ENCODE measurements at places on chromosomes 16 and 17.
A peak's percentile ranks its signal among the peaks of the same experiment; 100 is the strongest.

DNA sequence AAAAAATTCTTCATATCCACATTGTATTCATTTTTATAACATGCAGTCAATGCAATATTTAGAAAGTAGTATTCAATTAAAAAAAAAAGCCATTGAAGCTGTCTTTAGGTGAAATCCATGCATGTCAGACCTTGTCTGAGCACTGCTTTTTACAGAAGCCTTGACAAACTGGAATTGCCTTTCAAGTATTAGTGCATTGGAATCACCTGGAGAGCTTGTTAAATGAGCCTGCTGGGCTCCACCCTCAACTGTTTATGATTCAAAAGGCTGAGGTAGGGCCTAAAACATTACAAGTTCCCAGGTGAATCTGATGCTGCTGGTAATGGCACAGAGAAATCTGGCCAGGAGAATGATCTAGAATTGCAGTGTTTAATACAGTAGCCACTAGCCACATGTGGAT is 85.8 kb downstream of the HIC1 start:
- no peak for DNase-seq

GRCh38 chr17:80396157-80397033 is 18.6 kb upstream of the ENDOV start:
- DNase-seq: no peak

DNA sequence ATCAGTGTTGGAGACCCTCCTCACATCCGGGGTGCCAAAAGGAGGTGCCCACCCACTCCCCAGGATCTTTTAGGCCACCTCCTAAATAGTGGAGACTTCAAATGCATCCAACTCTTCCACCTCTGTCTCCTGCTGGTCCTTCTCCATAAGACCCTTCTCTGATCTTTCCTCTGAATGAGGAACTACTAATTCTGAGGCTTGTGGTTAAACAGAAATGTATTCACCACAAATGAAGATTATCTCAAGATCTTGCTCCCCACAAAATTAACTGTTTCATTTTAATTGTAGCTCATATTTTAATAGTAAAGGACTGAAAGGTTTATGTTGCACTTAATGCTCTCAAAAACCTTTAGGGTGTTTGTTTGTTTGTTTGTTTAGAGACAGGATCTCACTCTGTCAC is 34.1 kb downstream of the TLE7 start:
- DNase-seq: no peak

GRCh38 chr17:21100636-21101035 is 26.1 kb upstream of the DHRS7B start:
- DNase-seq: no peak

DNA sequence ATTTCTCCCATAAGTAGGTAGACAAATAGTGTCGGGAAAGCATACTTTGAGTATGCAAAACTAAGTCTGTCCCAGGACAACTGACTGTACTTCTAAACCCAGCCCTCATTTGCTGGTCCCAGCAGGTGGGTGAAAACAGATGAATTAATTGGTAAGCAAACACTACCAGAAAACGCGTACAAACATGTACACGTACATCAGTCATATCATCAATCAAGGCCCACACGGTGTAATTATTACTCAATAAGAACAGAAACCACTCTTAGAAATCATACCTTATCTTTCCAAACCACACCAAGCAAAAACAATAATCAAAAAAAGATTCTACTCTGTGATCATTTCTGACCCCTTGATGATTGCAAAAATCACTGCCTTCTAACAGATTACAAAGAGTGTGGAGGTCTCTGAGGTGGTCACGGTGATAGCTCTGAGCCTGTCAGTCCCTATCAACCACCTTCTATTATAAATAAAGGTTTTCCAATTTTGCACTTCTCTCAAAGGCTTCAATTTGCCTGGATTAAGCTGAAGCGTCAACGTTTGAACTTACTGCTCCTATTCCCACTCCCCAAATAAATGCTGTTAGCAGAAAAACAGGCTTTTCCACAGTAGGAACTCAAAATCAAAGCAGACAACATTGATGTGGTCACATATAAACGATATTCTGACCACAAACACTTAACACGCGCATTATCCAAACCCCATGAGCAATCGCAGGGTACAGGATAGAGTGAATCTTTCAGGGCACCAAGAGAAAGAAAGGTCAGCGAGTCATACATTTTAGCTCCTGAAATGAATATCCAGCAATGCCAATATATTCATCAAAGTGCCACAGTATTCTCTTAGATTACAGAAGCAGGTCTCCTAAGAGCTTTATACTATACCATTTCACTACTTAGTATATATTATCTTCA is 211.9 kb downstream of the STX8 start:
- peak; percentile 66 for DNase-seq

GRCh38 chr17:77273397-77274085 is 132.8 kb downstream of the SEC14L1 start:
- peak; percentile 47 for DNase-seq

- DNase-seq: no peak
Observed at GRCh38 chr16:1788095-1788707, 5.3 kb downstream of the IGFALS start.

DNA sequence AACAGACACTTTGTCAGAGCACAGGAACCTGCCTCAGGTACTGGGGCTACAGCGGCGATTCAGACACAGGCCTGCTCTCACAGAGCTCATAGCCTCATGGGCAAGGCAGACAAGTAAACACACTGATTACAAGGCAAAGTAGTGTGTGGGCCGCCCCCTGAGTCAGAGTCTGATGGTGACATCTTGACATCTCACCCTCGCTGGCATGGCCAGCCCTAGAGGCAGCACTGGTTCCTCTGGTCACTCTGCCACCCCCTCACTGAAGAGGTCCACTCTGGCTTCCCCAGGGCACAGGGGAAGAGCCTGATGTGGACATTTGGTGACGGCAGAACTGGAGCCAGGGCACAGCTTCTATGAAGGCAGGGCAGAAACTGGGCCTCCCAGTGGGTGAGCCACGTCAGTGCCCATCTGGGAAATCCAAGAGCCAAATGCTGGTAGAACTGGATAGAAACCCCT is 32.9 kb upstream of the TOB1 start:
- no peak for DNase-seq

GRCh38 chr16:440627-441026 is 15.2 kb downstream of the RAB11FIP3 start:
- no peak for DNase-seq

GRCh38 chr16:11334831-11335404 is 10.3 kb upstream of the RMI2 start:
- no peak for DNase-seq

DNA sequence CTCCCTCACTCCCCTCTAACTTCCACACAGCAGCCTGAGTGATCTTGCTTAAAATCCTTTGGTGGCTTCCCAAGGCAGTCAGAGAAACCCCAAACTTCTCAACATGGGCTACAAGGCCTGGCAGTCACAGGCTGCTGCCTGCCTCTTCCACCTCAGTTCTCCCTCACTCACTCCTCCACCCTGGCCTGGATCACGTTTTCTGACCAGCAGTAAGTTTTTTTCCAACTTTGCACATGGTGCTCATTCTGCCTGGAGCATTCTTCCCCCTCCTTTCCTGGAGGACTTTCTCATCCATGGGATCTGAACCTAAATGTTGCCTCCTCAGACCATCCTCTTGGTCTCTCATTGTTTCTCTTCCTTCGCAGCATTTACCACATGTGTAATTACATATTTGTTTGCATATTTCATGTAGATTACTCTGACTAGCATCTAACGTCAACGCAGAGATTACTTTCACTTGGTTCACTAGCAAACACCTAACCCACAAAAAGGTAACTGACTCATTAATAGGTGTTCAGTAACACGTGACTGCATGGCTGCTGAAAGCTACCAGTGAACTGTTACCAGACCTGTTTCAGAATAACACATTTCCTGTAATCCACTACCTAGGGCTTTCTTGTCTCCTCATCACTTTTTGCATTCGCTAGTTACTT is 17.1 kb downstream of the GNA13 start:
- no peak for DNase-seq

- no peak for DNase-seq
Observed at GRCh38 chr17:35467824-35468223, 19.3 kb upstream of the SLFN13 start.

DNA sequence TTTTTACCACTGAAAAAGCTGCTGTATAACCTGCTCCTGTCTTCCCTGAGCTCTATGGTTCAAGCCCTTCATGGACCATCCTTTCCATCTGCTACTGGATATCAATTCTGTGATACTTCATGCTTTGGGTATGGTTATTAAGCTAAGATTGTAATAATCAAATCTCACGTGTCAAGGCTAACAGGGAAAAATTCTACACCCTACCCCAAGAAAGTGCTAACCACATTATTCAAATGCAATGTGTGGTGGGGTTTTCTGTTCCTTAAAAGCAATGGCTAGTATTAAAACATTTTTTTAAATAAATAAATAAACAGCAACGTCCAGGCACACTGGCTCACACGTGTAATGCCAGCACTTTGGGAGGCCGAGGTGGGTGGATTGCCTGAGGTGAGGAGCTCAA is 65.9 kb downstream of the SPAG9 start:
- no peak for DNase-seq

DNA sequence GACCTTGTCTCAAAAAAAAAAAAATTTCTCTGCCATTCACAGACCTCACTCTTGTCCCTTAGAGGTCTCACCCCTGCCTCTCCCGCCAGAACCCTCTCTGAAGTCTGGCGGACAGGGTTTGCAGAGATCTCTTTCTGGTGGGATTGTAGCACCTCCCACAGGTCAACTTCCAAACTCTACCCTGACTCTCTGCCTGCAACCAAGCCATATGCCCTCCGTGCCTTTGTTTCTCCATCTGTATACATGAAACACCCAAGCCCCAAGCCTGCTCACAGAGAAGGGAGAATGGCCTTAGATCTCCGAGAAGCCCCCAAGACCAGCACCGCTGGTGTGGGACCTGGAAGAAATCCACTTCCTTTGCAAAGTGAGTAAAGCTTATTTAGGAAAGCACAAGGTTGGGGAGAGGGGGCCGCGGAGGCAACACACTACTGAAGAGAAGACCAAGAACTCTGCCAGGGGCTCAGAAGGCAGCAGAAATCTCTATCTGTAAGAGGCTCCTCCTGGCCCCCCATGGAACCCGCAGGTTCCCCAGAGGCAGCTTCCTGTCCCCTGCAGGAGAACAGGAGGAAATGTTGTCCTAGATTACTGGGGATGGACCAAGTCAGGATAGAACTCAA is 219.9 kb downstream of the C16orf78 start:
- no peak for DNase-seq

- DNase-seq: no peak
Observed at GRCh38 chr16:23448392-23448791, 4.6 kb downstream of the COG7 start.

DNA sequence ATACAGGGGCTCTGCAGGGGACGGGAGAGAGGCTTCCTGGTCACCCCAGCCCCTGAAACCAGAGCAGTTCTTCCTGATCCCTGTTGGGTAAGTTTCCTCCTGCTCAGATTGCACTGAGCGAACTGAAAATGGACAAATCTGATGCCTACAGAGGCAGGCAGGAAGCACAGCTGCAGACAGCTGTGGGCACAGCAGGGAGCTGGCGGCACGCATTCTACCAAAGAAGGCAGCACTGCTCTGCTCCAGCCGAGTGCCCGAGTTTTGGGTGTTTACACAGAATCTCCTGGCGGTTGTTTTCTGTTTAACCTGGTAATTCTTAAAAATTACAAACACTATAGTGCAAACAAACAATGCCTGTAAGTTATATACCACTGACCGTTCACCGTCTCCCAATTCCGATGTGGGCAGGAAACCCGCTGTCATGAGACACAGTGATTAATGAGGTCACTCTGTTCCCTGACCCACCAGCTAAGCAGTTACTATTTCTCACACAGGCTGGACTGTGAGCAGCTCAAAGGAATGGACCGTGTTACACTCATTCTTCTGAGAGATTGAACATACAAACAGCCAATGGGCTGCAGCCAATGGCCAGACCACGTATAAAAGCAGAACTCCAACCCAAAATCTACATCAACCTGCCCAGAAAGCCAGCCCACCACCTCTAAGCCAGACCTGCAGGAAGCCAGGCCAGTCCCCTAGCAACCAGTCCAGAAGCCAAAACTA is 25.5 kb downstream of the NSMCE1 start:
- DNase-seq: peak; percentile 89

- no peak for DNase-seq
Observed at GRCh38 chr17:33318241-33318640, 25.1 kb upstream of the ASIC2 start.

DNA sequence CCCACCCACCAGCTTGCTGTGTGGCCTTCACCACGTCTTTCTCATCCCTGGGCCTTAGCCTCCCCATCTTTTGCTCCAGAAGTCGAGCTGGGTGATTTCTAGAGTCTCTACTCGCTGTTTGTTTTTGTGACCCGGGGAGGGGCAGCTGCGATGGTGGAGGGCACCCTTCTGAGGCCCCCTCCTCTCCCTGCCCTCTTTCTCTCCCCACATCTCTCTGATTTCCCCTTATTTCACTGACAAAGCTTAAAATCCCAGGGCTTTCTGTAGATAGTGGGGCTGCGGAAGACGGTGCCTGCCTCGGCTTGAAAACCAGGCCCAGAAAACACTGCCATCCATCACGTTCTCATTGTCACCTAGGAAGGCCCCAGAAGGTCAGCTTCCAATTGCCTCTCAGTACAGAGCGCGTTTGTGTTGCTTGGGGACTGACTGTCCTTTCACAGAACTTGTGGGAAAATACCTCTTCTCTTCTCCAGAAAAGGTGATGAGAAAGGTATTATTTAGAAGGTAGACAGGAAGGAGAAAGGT is 95.1 kb downstream of the NTN1 start:
- DNase-seq: no peak

DNA sequence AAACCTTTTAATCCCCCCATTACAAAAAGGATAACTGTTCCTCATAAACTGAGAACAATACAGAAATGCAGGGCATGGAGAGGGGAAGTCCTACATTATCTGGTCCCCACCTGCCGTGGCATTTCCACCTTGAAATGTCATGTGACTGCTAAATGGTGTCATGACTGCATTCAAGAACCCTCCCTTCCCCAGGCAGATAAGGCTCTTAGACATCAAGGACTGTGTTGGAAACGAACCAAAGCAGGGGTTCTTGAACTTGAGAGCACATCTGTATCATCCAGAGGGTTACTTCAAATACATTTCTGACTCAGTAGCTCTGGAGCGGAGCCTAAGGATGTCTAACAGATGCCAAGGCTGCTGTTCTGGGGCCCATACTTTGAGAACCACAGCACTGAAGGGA is 18.4 kb downstream of the CMTM3 start:
- no peak for DNase-seq

DNA sequence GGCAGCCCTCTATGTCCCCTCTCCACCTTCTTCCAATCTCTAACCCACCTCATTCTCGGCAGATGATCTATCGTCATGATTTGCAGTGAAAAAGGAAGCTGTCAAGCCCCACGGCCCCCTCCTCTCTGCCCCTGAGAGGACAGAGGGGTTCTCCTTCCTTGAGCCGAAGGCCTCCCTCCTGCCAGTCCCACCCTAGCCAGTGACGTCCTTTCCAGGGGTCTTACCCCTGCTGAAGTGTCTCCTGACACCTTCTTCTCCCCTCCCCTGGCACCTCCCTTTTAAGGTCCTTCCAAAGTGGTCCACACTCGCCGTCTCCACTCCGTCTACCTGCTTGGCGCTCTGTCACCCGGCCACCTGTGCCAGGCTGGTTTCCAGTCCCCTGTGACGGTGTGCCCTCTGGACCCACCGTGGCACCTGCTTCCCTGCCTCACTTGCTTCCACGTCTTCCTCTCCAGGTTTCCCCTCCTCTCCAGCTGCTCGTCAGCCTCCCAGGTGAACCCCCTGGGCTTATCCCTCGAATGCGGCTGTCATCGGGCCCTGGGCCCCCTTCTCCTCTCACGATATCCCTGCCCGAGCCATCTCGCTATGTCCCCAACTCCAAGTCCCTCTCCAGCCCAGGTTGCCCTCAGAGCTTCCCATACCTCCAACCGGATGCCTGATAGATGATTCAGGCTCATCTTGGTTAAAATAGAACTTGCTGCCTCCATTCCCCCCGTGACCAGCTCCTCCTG is 5.7 kb downstream of the CCDC102A start:
- DNase-seq: no peak

Data from HT1080 (cell line).